ENCODE measurements at places on chromosomes 16 and 17.

GRCh38 chr17:63405741-63406261 lies 40.3 kb downstream of the CYB561 start:
- DNase-seq, result peak; percentile 80

DNA sequence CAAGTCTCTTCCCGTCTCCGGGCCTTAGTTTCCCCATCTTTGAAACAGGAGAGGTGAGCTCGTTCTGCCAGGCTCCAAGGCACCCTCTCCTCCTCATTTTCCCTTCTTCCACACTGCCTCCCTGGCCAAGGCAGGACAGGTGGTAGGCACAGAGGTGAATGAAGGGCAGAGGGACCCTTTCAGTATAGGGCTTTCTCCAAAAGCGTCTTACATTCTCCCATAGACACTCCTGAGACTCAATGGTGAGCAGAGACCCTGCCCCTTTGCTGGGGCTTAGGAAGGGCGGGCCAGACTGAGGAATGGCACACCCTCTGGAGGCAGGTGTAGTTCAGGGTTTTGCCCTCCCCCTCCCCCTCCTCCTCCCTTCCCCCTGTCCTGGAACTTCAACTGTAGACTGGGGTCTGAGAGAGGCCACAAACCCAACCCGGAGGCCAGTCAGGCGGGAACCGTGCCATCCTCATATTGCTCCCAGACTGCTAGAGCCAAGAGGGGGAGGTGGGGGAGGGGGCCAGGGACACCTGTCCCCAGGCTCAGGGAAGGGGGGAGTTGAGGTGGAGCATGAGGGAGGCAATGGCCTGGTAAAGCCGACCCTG lies 1.9 kb downstream of the PLEKHH3 start:
- no peak for DNase-seq

GRCh38 chr16:4915226-4915761 lies 21.7 kb downstream of the PPL start:
- DNase-seq, result no peak

- no peak for DNase-seq
These were observed 32.0 kb upstream of the NDRG4 start for GRCh38 chr16:58467905-58468304.

DNA sequence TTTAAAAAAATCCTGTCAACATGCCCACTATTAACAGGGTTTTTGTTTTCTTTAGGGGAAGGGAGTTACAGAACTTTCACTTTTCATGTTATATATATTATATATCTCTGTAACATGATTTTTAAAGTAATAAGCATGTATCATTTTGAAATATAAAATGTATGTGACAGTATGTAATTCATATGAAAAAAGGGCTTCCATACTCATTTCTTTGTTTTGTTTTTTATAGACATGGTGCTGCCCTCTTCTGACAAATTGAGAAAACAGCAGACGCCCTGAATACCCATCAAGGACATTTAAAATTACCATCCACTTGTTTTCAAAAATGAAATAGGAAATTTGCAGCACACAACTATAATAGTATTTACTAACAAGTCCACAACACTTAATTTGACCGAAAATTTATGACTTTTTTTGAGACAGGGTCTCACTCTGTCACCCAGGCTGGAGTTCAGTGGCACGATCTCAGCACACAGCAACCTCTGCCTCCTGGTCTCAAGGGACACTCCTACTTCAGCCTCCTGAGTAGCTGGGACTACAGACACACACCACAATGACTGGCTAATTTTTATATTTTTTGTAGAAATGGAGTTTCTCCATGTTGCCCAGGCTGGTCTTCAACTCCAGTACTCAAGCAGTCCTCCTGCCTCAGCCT lies 30.4 kb downstream of the CFDP1 start:
- DNase-seq, result no peak

- DNase-seq, result no peak
These were observed 15.9 kb upstream of the FBXO47 start for GRCh38 chr17:38982858-38983746.

DNA sequence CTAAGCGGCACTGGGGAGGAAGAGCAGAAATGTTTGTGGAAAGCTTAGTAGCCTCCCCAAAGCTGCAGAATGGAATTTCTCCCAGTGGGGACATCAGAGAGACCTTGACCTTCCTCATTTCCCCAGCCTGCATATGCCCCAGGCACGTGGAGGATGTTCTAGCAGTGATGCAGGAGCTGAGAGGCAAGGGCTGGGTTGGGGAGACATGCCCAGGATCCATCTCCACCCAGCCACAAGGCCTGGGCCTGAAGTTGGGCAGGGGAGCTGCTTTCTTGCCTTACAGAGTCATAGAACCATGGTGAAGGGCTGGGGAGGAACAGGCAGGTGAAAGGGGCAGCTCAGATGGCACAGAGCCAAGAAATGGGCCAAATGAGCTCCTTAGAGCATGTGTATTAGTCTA lies 104.0 kb downstream of the TMEM132E start:
- DNase-seq, result no peak

- DNase-seq, result no peak
These were observed 3.4 kb downstream of the PDK2 start for GRCh38 chr17:50098583-50098982.

DNA sequence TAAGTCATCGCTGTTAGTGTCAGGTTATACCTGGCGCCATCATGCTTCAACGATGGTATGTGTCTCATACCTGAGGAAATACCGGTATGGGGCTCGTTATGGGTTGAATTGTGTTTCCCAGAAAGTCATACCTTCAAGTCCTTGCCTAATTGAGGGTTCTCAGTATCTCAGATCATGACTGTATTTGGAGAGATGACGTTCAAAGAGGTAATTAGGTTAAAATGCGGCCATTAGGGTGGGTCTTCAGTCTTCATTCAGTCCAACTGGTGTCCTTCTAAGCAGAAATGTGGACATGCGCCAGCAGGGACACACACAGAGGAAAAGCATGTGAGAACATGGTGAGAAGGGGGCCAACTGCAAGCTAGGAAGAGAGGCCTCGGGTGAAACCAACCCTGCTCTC lies 37.5 kb upstream of the XYLT1 start:
- DNase-seq, result no peak

DNA sequence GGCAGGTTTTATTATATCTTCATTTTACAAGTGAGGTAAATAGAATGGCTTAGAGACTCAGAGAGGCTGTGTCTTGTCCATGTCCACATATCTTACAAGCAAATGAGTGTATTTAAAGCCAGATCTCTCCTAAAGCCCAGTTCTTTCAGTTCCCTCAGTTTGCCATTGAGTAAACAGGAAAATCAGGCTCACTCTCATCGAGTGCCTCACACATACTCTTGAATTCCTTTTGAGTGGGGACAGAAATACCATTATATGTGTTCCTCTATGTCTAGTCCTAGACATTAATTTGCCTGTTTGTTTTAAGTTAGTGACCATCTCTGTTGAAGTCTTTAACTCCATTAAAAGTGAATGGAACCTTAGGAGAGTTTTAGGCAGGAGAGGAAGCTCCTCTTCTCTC lies 40.1 kb downstream of the BPTF start:
- no peak for DNase-seq

- DNase-seq, result no peak
These were observed 30.0 kb downstream of the HNF1B start for GRCh38 chr17:37714897-37715296.

DNA sequence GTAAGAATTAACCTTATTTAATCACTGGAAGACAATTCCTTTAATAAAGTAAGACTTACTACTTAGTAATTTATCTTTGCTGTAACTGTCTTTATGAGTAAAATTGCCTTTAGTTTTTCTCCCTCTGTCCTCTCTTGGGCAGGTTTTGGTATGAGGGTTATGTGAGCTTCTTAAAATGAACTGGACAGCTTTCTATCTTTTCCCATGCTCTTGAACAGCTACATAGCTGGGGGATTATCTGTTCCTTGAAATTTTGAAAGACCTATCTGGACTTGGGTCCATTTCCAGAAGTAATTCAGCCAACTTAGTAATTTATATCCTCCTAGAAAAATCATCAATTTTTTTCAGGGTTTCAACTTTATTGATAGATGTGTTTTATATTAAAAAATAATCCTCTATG lies 3.6 kb upstream of the MYH1 start:
- no peak for DNase-seq

- DNase-seq, result no peak
These were observed 12.9 kb downstream of the RDM1 start for GRCh38 chr17:35917519-35918213.

DNA sequence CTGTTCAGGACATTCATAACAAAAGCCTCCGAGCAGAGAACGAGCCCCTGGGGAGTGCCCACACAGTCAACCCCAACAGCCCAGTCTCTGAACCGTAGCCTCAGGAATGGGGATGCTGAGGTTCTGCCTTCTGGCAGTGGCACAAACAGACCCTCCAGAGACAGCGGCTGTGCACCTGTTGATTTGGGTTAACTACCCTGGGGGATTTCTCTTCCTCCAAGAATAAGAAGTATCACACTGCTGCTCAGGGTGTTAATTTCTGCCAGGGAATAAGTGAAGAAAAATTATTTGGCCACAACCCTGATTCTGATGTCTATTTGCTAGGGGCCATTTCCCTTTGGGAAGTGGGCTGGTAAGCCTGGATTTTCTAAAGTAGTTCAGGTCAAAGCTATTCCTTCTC lies 51.0 kb upstream of the PIRT start:
- DNase-seq, result no peak

- DNase-seq, result no peak
These were observed 39.3 kb upstream of the CCDC182 start for GRCh38 chr17:57784226-57784895.

DNA sequence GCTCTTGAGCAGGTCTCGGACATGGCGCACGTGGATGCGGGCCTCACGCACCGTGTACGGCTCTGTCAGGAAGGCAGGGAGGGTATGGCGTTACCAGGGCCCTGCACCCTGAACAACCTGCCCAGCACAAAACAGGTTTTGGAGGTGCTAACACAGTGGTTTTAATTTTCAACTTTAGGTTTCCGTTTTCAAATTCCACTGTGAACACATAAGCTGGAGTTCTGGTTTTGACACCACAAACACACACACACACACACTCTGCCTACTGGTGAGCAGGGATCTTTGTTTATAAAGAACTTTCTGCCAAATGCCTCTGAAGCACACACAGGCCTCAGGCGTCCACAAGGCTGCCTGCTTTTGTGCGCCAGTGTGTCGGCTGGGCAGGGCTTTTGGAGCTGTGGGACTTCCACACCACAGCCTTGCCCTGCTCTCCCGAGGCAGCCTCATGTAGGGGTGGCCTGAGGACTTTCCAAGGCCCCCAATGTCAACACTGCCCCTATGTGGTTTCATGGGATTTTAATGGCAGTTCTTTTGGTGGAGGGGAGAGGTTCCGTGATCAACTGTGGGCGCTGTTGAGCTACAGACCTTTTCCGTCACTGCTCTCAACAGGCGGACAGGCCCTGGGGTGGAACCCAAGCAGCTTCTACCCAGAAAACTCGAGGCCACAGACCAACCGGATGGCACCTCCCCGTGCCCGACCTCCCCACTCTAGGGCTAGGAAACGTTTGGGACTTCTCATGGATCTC lies 9.4 kb downstream of the CLUH start:
- DNase-seq, result no peak

- DNase-seq, result no peak
These were observed 5.1 kb downstream of the RAB37 start for GRCh38 chr17:74742153-74742515.

DNA sequence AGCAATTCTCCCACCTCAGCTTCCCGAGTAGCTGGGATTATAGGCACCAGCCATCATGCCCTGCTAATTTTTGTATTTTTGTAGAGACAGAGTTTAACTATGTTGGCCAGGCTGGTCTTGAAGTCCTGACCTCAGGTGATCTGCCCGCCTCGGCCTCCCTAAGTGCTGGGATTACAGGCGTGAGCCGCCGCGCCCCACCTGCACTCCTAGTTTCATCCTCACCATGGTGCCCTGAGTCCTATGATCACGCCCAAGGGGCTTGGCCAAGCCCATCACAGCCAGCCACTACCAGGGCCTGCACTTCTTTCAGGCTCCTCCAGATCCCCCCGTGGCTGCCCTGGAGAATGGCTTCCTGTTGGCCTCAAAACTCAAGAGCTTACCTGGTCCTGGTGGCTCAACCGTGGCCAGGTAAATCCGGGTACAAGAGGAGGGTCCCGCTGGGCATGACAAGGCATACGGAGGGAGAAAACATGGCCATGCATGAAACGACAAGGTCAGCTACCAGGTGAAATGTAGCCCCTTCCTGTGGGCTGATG lies 20.4 kb upstream of the TFAP4 start:
- no peak for DNase-seq

GRCh38 chr17:33732116-33732515 lies 439.0 kb upstream of the ASIC2 start:
- no peak for DNase-seq

- no peak for DNase-seq
These were observed 13.2 kb downstream of the DGKE start for GRCh38 chr17:56847106-56847505.

GRCh38 chr16:84763629-84764028 lies 56.2 kb upstream of the CRISPLD2 start:
- no peak for DNase-seq

DNA sequence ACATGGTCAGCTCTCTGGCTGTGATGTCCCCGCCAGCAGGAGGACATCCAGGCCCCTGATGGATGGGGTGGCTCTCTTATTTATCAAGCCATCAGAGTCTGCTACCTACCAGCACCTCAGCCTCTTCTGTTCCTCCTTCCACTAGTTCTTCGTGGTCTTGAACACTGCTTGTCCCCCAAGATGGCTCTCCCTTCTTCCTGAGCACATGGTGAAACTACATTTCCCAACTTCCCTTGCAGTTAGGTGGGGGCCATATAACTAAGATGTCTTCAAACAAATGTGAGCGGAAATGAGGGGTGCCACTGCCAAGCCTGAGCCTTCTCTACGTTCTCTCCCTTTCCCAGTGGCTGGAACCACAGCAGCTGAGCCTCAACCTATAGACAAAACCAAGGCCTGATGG lies 29.8 kb upstream of the CCDC182 start:
- DNase-seq, result no peak

DNA sequence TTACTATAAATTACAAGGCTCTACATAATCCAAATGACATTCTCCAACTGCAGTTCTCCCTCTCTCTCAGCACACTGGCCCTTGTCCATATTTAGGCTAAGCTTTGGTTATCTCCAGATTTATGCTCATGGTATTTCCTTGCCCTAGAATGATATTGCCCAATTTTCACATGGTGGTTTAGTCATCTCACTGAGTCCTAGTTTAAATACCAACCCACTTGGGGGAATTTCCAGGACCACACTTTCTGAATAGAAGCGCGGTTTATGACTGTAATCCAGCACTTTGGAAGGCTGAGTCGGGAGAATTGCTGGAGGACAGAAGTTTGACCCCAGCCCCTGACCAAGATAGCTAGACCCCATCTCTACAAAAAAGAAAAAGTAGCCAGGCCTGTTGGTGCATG lies 280.1 kb upstream of the MON1B start:
- DNase-seq, result no peak

GRCh38 chr16:3789375-3790099 lies 72.2 kb upstream of the TRAP1 start:
- DNase-seq, result no peak
